ENCODE measurements at places on chromosomes 2 and 18.

DNA sequence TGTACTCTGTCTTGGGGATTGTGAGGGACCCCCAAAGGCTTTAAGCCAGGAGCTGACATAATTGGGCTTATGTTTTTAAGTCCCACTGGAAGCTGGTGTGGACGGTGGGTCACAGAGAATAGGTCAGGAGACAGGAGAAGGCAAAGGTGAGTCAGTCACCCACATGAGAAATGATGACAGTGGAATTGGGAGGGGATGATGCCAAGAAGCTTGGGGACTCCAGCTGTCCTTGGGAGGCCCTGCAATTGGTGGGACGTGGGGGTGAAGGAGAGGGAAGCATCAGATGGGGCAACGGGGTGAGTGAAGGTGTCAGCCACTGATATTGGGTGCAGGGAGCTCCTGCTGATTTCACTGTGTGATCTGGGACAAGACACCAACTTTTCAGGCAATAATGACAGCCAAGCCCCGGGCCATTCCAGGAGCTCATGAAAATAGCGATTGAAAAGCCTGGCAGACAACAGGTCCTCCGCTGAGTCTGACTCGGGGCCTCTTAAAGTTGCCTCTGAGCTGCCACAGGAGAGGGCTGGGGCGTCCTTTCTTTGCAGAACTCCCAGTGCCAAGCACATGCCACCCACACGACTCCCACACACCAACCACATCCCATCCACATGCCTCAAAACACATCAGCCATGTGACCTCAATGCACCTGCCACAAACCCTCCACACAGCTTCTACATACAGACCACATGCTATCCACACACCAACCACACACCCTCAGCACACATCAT is 13.4 kb downstream of the TNS1 start:
- no peak for DNase-seq

- no peak for DNase-seq
Observed at GRCh38 chr2:66490588-66491001, 55.7 kb downstream of the MEIS1 start.

DNA sequence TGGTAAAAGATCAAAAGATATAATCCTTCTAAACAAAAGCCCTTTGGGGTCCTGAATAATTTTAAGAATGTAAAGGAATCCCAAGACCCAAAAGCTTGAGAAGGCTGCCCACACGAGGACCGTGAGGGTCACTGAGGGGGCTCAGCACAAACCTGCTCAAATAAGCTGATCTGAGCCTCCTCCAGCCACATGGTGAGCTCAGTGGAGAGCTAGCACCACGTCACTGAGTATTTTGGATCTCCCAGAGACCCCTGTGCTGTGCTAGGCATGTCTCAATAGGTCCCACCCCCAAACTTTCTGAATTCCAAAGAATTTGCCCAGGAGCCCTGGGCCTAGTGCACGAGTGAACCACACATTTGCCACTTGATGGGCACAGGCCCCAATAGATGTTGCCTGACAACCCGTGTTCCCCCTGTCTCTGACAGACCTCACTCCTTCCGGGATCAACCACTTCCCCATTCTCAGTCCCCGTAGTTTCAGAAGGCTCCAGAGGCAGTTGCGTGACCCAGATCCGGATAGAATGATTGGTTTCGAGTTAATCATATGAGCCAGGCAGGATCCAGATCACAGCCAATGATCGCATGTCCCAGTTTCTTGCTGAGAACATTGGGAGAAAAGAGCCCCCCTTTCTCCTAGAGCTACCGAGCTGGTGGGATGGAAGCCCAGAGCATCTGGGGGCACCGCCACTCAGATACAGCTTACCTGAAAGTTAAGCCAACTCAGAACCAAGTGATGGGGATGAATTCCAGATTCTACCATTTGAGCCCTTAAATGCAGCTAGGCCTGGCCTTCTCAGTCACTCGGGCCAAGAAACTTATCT is 203.8 kb downstream of the TNS1 start:
- DNase-seq, result no peak

- no peak for DNase-seq
Observed at GRCh38 chr18:36543030-36543429, 245.5 kb downstream of the FHOD3 start.

All from esophagus squamous epithelium (tissue), 5 donors.